Left hindlimb (tissue), 1 donor: ENCODE measurements at places on chromosomes 16 and 17.

DNA sequence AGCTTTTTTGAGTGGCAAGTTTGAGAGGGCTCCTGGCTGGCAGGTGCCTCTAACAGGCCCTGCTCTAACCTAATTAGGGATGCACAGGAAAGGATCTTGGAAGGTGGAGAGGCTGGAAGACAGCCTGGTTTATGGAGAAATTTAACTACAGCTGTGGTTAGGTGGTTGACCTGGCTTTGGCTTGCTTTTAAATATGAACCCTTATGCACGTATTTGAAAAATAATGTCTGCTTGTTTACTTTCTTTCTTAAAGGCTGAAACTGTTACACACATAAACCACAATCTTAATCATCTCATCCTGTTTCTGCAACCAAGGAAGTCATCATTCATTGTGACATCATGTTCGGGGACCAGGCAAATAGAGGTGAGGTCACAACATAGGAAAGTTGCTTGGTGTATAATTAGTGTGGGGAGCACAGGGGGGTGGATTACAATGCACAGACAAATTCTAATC lies 23.1 kb upstream of the DHRS13 start:
- no peak for DNase-seq

DNA sequence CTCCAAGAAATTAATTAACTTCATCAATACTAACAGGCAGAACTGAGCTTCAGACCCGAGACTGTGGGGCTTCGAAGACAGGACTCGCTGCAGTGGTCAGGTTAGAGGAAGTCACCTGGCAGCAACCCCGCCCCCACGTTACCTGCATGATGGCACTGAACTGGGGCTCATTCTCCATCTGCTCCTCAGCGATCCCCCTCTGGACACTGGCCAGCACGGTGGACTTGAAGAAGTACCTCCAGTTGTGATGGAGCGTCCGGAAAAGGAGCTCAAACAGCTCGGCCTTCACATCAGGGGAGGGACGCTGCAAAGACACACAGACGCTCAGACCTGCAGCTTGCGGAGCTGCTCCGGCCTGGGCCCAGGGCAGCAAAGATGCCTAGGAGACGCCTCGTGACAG lies 40.9 kb upstream of the GSG1L start:
- DNase-seq: no peak

DNA sequence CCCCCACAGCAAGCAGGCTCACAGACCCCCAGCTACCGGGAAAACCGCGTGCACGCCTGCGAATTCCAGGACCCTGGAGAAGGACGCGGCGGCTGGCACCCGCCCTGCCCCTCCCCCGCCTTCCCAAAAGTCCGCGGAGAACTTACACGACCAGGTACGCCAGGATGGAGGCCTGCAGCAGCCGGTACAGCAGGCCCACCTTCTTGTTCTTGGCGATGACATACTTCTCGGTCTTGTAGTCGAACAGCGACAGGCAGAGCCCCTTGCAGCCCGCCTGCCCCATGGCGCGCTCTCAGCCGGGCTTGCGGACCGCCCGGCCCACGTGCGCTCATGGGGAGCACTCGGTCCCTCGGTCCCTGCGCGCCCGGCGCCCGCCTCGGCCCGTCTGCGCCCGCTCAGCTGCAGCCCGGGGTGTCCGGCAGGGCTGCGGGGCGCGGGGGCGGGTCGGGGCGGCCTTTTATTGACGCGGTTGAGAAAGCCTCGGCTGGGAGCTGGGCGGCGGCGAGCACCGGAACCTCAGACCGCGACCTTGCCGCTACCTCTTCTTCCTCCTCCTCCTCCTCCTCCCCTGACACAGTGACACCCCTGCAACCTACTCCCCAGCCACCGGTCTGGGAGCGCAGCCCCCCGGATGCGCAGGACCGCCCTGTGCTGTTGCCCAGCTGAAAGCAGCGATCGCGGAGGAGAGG lies at the start of gene P2RX5:
Gene P2RX5, minus strand, starts transcription at position 433 of the 689 bp plus-strand sequence. Its CDS starts 150 bp downstream, at position 283.
- no peak for DNase-seq

GRCh38 chr17:27917000-27917399 lies 23.8 kb upstream of the LYRM9 start:
- no peak for DNase-seq

DNA sequence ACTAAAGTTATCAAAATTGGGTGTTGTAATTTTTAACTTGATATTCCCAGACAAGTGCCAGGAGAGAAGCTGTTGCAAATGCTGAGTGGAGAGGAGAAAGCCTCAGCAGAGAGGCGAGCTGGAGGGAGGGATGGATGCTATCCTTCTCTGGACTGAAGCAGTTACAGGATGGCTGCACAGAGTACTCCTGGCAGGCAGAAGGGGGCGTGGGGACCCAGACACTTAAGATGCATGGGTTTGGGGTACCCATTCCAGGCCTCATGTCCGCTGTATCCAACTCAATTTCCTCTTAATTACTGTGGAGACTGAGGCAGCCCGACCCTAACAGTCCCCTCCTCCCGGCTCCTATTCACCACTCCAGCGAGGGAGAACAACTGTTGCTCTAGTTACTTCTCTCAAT lies 25.4 kb upstream of the ALDH3A1 start:
- no peak for DNase-seq
